ENCODE measurements at places on chromosomes 4 and X. TPM values are rescaled to one million over a fixed set of nuclear protein-coding genes. Genes with fewer than 3 reads are reported as not detected.

DNA sequence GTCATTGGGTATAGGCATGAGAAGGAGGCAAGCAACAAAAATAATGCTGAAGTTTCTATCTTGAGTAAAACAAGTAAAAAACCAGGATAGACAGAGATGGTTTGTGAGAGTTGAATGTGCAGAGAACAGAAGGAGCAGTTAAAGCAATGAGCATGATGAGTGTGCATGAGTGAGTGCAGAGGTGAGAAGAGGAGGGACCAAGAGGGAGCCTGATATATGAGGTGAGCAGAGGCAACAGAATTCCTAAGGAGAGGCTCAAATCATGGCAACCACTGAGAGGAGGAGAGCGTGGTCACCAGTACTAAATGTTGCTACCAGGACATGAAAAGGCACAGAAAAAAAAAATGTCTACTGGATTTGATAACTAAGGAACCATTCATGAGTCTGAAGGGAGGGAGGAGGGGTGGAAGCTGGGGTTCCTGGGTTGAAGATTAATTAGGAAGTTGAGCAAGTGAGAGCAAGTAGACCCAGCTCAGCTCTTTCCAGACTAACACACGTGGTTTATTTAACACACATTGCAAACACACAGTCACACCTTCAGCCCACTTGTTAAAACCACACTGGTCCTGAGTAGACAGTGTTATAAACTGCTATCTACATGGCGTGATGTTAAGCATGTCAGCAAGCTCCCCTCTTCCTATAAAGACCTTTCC is 69.0 kb upstream of the IQCM start:
- no peaks in the 10 kb centered on the region for H3K36me3 ChIP-seq
- H3K27me3 ChIP-seq = no peaks in the 10 kb centered on the region
- DNase-seq = no peak
- peaks cover 2% of the 10 kb centered on the region for H3K4me1 ChIP-seq
- H3K4me3 ChIP-seq = no peak overlapping the region

GRCh38 chrX:13033193-13033592 is 11.2 kb downstream of the FAM9C start:
- H3K27ac ChIP-seq = no peak overlapping the region
- peaks cover 8% of the 10 kb centered on the region for H3K4me1 ChIP-seq

DNA sequence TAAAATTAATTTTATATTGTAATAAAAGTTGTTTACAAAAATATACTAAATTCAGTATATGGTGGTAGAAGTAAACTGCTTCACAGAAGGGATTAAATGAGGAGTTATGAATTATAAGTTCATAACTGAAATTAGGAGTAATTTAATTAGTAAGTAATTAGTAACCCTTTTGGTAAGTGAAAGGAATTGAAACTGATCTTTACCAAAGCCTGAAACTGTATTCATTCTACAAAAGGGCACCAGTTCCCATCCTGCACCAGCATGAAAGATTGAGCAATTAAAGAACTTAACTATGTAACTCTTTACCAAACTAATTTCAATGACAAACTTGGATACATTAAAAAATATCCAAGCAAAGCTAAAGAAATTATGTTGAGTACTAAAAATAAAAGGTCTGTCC is 8.2 kb downstream of the MED14 start:
- no peaks in the 10 kb centered on the region for H3K36me3 ChIP-seq
- no peak for DNase-seq
- no peak overlapping the region for H3K4me3 ChIP-seq
- no peak overlapping the region for H3K27ac ChIP-seq

UGT2B7 gene
- total RNA-seq = not detected

RGN gene
- 23.8 TPM for total RNA-seq
